ENCODE measurements at places on chromosomes 6 and 20. TPM values are rescaled to one million over a fixed set of nuclear protein-coding genes. Genes with fewer than 3 reads are reported as not detected.

DNA sequence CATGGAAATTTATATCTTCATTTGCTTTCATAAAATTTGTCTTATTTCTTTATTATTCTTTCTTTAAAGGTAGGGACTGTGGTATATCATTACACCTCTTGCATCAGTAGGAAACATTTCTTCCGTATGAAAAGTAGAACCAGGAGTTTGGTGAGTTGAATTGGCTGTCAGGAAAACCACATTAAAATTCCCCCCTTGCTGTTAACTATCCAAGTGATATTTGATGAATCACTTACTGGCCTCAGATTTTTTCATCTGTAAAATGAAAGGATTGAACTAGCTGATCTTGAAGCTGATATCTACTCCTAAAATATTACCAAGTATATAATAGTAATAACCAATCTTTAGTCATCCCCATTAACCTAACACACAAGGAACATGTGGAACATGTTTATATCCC lies 460.9 kb downstream of the GJA1 start:
- no peak overlapping the region for H3K27ac ChIP-seq
- H3K4me3 ChIP-seq = no peak overlapping the region
- DNase-seq = no peak
- H3K36me3 ChIP-seq = no peaks in the 10 kb centered on the region
- H3K27me3 ChIP-seq = no peaks in the 10 kb centered on the region
- no peaks in the 10 kb centered on the region for H3K4me1 ChIP-seq

DNA sequence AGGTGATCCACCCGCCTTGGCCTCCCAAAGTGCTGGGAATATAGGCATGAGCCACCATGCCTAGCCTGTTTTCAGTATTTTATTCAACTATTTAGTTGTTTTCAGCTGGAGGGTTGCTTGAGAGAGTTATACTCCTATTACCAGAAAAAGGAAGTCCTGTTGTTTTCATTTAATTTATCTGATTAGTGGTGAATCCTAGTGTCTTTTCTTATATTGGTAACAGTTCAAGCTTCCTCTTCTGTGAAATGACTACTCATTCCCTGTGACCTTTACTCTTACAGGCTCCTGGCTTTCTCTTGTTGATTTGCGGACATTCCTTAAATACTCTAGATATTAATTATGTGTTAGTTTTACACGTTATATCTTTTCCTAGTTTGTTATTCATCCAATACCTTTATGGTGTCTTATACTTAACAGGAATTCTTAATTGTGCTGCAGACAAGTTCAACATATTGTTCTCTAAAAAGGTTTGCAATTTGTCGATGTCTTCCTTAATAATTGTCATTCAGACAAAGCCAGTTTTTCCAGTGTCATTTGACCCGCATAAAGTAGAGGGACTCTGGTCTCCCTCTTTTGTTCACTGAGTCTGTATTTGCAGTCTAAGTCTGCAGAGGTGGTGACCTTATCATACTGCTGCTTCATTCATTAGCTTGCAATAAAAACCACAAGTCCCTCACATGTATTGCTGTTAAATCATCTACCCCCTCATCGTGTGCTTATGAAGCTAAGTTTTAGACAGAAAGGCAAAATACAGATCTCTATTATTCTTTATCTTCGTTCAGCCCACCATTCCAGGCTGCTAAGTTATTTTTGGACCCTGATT lies 51.4 kb downstream of the ZBTB9 start:
- peaks cover 5% of the 10 kb centered on the region for H3K27me3 ChIP-seq
- no peak overlapping the region for H3K27ac ChIP-seq
- H3K4me3 ChIP-seq = no peak overlapping the region
- DNase-seq = no peak

GRCh38 chr6:90186026-90186425 lies 110.6 kb downstream of the BACH2 start:
- no peaks in the 10 kb centered on the region for H3K27me3 ChIP-seq
- DNase-seq = no peak
- no peak overlapping the region for H3K4me3 ChIP-seq
- peaks cover 5% of the 10 kb centered on the region for H3K36me3 ChIP-seq
- H3K27ac ChIP-seq = no peak overlapping the region
- peaks cover 59% of the 10 kb centered on the region for H3K4me1 ChIP-seq

DNA sequence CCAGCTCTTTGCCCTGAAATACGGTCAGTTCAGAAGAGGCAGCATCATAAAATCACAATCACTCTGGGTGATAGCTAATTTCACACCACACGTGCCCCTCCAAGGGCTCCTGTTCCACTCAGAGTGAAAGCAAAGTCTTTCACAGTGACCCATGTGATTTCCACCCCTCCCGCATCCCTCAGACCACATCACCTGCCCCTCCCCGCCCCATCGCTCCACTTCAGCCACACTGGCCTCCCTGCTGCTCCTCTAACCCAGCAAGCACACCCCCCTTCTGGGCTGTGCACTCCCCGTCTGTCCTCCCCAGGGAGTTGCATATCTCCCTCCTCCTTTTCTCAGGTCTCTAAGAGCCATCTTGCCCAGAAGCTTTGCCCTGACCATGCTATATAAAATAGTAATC lies 74.5 kb downstream of the PSMG4 start:
- H3K27me3 ChIP-seq = peaks cover 37% of the 10 kb centered on the region
- no peak overlapping the region for H3K4me3 ChIP-seq
- H3K27ac ChIP-seq = no peak overlapping the region
- H3K36me3 ChIP-seq = no peaks in the 10 kb centered on the region

- no peak for DNase-seq
- peaks cover 18% of the 10 kb centered on the region for H3K4me1 ChIP-seq
- H3K27ac ChIP-seq = no peak overlapping the region
Observed at GRCh38 chr6:139582956-139583355, 208.5 kb upstream of the CITED2 start.

GRCh38 chr20:62942456-62942855 lies 4.5 kb downstream of the GID8 start:
- no peak for DNase-seq
- H3K4me3 ChIP-seq = no peak overlapping the region
- peaks cover 31% of the 10 kb centered on the region for H3K4me1 ChIP-seq
- H3K27me3 ChIP-seq = no peaks in the 10 kb centered on the region
- H3K36me3 ChIP-seq = peaks cover 48% of the 10 kb centered on the region

DNA sequence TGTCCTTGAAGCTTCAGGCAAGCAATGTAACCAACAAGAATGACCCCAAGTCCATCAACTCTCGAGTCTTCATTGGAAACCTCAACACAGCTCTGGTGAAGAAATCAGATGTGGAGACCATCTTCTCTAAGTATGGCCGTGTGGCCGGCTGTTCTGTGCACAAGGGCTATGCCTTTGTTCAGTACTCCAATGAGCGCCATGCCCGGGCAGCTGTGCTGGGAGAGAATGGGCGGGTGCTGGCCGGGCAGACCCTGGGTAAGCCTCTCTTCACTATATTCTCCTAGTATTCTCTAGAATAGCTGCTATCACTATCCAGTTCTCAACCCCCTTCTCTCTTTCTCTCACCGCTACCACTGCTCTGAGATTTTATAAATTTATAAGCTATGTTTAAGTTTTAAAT lies 40.0 kb downstream of the EIF2S2 start:
- peaks cover 26% of the 10 kb centered on the region for H3K4me1 ChIP-seq
- no peaks in the 10 kb centered on the region for H3K27me3 ChIP-seq
- H3K36me3 ChIP-seq = peaks cover 14% of the 10 kb centered on the region
- no peak overlapping the region for H3K4me3 ChIP-seq

- no peak overlapping the region for H3K4me3 ChIP-seq
- DNase-seq = no peak
- H3K36me3 ChIP-seq = no peaks in the 10 kb centered on the region
- H3K27ac ChIP-seq = no peak overlapping the region
Observed at GRCh38 chr20:52332649-52333250, 141.2 kb upstream of the ZFP64 start.

DNA sequence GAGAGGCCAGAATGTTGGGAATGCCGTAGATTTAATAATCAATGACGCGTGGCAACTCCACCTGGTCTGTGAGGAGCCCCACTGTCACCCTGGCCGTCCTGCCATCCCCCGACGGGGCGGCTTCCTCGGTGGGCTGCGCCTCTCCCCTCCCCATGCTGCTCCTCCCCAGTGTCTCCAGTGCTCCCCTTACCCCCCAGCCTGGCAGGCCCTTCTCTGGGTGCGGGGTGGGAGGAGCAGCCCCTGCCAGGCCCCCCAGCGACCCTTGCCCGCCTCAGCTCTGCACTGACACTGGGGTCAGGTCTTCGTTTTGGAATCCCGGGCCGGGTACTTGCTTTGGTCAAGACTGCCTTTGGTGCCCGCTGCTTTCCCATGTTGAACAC lies 82.3 kb upstream of the FRMD1 start:
- H3K4me3 ChIP-seq = no peak overlapping the region
- no peak overlapping the region for H3K27ac ChIP-seq
- H3K36me3 ChIP-seq = no peaks in the 10 kb centered on the region
- peak; percentile 29 for DNase-seq

- no peak for DNase-seq
- H3K4me1 ChIP-seq = peaks cover 10% of the 10 kb centered on the region
- H3K27ac ChIP-seq = no peak overlapping the region
- H3K27me3 ChIP-seq = no peaks in the 10 kb centered on the region
- no peak overlapping the region for H3K4me3 ChIP-seq
Observed at GRCh38 chr6:35044145-35044745, 96.9 kb downstream of the TCP11 start.

GRCh38 chr20:16654858-16655535 lies 74.8 kb upstream of the SNRPB2 start:
- no peak for DNase-seq
- H3K27me3 ChIP-seq = peaks cover 21% of the 10 kb centered on the region
- H3K36me3 ChIP-seq = no peaks in the 10 kb centered on the region
- no peaks in the 10 kb centered on the region for H3K4me1 ChIP-seq
- no peak overlapping the region for H3K27ac ChIP-seq
- no peak overlapping the region for H3K4me3 ChIP-seq

- peaks cover 54% of the 10 kb centered on the region for H3K27me3 ChIP-seq
- H3K4me1 ChIP-seq = peaks cover 2% of the 10 kb centered on the region
- no peaks in the 10 kb centered on the region for H3K36me3 ChIP-seq
- no peak for DNase-seq
- no peak overlapping the region for H3K27ac ChIP-seq
Observed at GRCh38 chr6:169832247-169832948, 81.0 kb downstream of the ERMARD start.

- no peak overlapping the region for H3K4me3 ChIP-seq
- no peaks in the 10 kb centered on the region for H3K36me3 ChIP-seq
- H3K4me1 ChIP-seq = no peaks in the 10 kb centered on the region
- no peak overlapping the region for H3K27ac ChIP-seq
Observed at GRCh38 chr6:54981276-54981609, 134.7 kb downstream of the FAM83B start.

GRCh38 chr6:2947445-2947844 lies 23.9 kb downstream of the SERPINB6 start:
- H3K27ac ChIP-seq = no peak overlapping the region
- peaks cover 10% of the 10 kb centered on the region for H3K36me3 ChIP-seq
- no peak overlapping the region for H3K4me3 ChIP-seq
- peaks cover 25% of the 10 kb centered on the region for H3K27me3 ChIP-seq

DNA sequence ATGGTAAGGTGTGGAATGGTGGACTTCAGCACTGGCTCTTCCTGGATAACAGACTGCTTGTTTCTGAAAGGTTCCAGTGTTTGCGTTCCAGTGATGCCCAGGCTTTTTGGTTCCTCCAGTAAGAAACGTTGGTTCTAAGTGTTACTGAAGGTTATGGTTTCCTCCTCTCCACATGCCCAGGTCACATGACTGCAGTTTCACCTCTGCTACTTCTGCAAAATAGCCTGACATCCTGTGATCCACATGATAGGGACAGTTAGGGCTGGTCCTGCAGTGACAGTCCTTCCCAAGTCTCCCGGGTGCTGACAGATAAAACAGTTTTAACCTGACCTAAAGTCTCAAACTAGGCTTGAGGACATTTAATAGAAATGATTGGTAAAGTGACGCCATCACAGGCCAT lies 132.2 kb upstream of the CST7 start:
- DNase-seq = no peak
- no peak overlapping the region for H3K27ac ChIP-seq
- H3K4me1 ChIP-seq = no peaks in the 10 kb centered on the region

- H3K27me3 ChIP-seq = peaks cover 77% of the 10 kb centered on the region
- H3K27ac ChIP-seq = no peak overlapping the region
- peaks cover 16% of the 10 kb centered on the region for H3K4me1 ChIP-seq
- DNase-seq = no peak
- no peaks in the 10 kb centered on the region for H3K36me3 ChIP-seq
- H3K4me3 ChIP-seq = no peak overlapping the region
Observed at GRCh38 chr6:156395276-156395675, 381.9 kb upstream of the ARID1B start.

DNA sequence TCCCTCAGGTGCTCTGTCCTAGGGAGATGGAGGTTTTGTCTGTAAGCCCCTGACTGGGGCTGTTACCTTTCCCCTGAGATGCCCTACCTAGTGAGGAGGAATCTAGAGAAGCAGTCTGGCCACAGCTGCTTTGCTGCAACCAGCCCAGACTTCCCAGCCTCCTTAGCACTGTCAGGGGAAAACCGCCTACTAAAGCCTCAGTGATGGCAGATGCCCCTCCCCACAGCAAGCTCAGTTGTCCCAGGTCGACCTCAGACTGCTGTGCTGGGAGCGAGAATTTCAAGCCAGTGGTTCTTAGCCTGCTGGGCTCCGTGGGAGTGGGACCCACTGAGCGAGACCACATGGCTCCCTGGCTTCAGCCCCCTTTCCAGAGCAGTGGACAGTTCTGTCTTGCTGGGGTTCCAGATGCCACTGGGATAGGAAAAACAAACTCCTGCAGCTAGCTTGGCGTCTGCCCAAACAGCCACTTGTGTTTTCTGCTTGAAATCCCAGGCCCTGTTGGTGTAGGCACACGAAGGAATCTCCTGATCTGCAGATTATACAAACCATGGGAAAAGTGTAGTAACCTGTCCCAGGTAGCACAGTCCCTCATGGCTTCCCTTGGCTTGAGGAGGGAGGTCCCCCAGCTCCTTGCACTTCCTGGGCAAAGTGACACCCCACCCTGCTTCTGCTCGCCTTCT lies 146.4 kb upstream of the PROKR2 start:
- no peaks in the 10 kb centered on the region for H3K4me1 ChIP-seq
- no peak for DNase-seq
- H3K27ac ChIP-seq = no peak overlapping the region
- H3K36me3 ChIP-seq = no peaks in the 10 kb centered on the region
- H3K27me3 ChIP-seq = peaks cover 49% of the 10 kb centered on the region

- no peak overlapping the region for H3K27ac ChIP-seq
- no peaks in the 10 kb centered on the region for H3K36me3 ChIP-seq
- H3K27me3 ChIP-seq = no peaks in the 10 kb centered on the region
- H3K4me1 ChIP-seq = no peaks in the 10 kb centered on the region
- H3K4me3 ChIP-seq = no peak overlapping the region
Observed at GRCh38 chr6:23371132-23371915, 754.7 kb upstream of the NRSN1 start.

DNA sequence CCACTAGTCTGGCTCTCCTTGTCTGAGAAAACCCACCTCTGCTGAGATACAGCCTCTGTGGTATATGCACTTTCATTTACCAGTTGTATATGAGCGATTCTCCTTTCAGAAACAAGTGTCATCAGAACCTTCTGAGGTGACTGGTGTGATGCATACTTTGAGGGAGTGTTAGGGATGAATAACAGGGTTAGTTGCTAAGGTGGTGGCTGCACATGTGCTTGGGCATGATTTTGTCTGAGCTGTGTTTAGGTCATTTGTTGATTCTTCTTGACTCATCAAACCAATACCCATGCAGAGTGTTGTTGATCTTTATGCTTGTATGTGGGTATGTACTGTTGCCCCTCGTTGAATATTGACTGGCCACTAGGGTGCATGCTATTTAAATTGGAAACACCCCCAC lies 25.7 kb downstream of the DTD1 start:
- peaks cover 6% of the 10 kb centered on the region for H3K36me3 ChIP-seq
- no peak for DNase-seq
- no peaks in the 10 kb centered on the region for H3K4me1 ChIP-seq
- H3K27ac ChIP-seq = no peak overlapping the region

BFSP1 gene
- total RNA-seq = 1.7 TPM

SMIM28 gene
- total RNA-seq = not detected

GSTA3 gene
- total RNA-seq = not detected

ARMC12 gene
- 0.45 TPM for total RNA-seq

SLC52A3 gene
- not detected for total RNA-seq

OPRM1 gene
- not detected for total RNA-seq

POM121L2 gene
- not detected for total RNA-seq

Measured in activated CD8-positive, alpha-beta memory T cell treated with anti-CD3 and anti-CD28 coated beads, Interleukin-2, amount 10 ng/mL, durations not matched to agents 7 days and 5 days (primary cell).